ENCODE measurements at places on chromosomes 3 and 15.

DNA sequence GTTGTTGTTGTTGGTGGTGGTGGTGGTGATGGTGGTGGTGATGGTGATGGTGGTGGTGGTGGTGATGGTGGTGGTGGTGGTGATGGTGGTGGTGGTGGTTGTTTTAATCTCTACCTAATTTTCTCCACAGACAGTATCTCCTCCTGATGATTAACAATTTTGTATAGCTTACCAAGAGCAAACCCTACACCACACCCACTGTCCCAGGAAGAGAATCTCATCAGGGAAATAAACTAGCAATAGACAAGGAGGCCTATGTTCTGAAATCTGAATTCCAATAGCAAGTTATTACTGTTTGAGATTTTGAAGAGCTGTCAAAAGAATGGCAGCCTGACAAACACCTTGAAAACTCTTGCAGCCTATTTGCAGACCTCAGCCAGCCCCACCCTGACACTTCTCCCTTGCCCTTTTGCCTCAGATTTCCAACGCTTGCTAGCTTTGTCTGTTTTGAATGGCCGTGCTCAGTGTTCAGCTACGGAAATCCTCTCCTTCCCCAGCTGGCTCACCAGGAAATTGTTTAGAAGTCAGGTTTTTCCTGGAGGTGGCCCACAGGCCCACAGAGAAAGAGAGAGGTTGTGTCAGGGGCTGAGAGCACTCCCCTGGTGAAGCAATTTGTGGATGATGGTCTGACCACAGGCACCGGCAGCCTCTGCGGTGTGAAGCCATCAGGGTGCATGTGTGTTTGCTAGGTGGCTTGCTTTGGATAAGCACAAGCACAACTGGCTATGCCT lies 101.6 kb downstream of the MAGI1 start:
- H3K4me1 ChIP-seq, result no peaks in the 10 kb centered on the region
- no peak for DNase-seq
- no peaks in the 10 kb centered on the region for H3K36me3 ChIP-seq
- no peak overlapping the region for H3K27ac ChIP-seq
- no peaks in the 10 kb centered on the region for H3K27me3 ChIP-seq
- H3K4me3 ChIP-seq, result no peak overlapping the region

GRCh38 chr3:28215407-28215806 lies 26.0 kb upstream of the CMC1 start:
- no peaks in the 10 kb centered on the region for H3K36me3 ChIP-seq
- H3K27me3 ChIP-seq, result no peaks in the 10 kb centered on the region
- H3K4me3 ChIP-seq, result no peak overlapping the region
- no peak overlapping the region for H3K27ac ChIP-seq
- DNase-seq, result no peak

GRCh38 chr3:129131465-129132088 lies 10.0 kb upstream of the RAB43 start:
- DNase-seq, result no peak
- H3K36me3 ChIP-seq, result peaks cover 37% of the 10 kb centered on the region
- H3K4me1 ChIP-seq, result no peaks in the 10 kb centered on the region

DNA sequence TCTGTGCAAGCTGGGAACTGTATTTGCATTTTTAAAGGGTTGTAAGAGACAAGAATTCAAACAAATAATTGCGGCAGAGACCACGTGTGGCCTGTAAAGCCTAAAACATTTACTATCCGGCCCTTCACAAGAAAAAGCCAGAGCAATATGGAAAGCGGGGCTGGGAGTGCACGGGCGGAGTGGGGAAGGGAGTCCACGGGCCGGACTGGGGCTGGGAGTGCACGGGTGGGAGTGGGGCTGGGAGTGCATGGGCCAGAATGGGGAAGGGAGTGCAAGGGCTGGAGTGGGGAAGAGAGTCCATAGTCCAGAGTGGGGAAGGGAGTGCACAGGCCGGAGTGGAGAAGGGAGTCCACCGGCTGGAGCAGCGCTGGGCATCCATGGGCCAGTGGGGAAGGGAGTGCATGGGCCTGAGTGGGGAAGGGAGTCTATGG lies 41.2 kb downstream of the KLF15 start:
- H3K27ac ChIP-seq, result no peak overlapping the region
- no peak overlapping the region for H3K4me3 ChIP-seq
- H3K27me3 ChIP-seq, result no peaks in the 10 kb centered on the region
- no peaks in the 10 kb centered on the region for H3K36me3 ChIP-seq

GRCh38 chr3:78798266-78798832 lies 969.4 kb downstream of the ROBO1 start:
- H3K27me3 ChIP-seq, result no peaks in the 10 kb centered on the region
- H3K36me3 ChIP-seq, result no peaks in the 10 kb centered on the region
- H3K27ac ChIP-seq, result no peak overlapping the region
- H3K4me1 ChIP-seq, result no peaks in the 10 kb centered on the region

GRCh38 chr3:169232863-169233262 lies 430.6 kb downstream of the MECOM start:
- H3K36me3 ChIP-seq, result no peaks in the 10 kb centered on the region
- H3K4me1 ChIP-seq, result peaks cover 8% of the 10 kb centered on the region
- no peak overlapping the region for H3K4me3 ChIP-seq

DNA sequence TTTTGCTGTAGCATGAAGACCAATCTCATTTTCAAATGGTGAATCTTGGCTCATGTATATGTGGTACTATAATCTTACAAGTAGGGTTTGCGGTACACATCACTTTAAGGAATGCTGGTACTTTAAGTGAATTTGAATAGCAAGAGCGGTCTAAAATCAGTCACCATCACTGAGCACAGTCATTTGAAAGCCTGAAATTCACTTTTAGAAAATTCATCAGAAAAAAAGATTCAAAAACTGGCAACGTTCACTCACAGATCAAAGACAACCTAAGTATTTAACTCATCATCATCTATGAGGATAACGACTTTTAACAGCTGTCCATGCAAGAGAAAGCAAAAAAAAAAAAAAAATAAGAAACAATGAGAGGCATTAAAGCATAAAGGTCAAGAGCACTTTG lies 111.6 kb downstream of the FHIT start:
- H3K27ac ChIP-seq, result no peak overlapping the region
- no peaks in the 10 kb centered on the region for H3K4me1 ChIP-seq
- no peak overlapping the region for H3K4me3 ChIP-seq

DNA sequence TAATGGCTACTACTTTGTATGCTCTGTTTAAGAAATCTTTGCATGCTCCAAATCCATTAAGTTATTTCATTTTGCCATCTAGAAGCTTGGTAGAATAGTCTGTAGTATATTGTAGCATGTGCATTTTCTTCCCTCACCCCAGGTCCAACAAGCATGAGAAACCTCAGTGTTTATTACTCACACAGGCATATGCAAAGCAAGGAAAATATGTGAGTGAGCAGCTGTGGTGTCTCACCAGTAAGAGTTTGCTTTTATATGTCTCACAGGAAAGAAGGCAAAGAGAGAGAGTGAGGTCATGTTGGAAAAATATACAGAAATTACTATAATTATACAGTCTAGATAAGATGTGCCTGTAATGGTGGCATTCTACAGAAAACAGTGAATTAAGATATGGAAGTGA lies 312.5 kb downstream of the C3orf38 start:
- no peaks in the 10 kb centered on the region for H3K27me3 ChIP-seq
- H3K4me1 ChIP-seq, result no peaks in the 10 kb centered on the region
- H3K27ac ChIP-seq, result no peak overlapping the region
- DNase-seq, result peak; percentile 47
- H3K36me3 ChIP-seq, result no peaks in the 10 kb centered on the region

- peak; percentile 62 for DNase-seq
- no peaks in the 10 kb centered on the region for H3K36me3 ChIP-seq
- H3K4me3 ChIP-seq, result peak within 1 kb of the TSS; percentile 89
Measured at GRCh38 chr3:183884427-183885296, at the start of gene PARL. PARL (minus strand) TSS chr3:183884880; CDS start chr3:183884846, 34 bp downstream.

DNA sequence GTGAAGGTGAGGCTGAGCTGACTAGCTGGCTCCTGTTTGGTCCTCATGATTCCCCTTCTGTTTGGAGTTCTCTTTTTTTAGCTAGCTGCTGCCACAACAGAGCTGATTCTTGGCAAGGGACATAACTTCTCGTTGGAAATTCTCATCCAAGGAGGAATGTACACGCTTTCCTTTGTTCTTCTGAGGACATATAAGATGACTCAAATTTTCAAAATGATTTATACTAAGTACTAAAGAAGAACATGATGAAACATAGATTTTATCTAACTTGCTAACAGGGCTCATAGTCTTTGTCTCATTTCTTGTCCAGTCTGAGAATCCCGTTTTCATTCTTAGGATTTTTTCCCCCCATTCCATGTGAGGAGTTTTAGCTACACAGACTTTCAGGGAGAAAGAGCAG lies 2.9 kb upstream of the TFG start:
- H3K36me3 ChIP-seq, result no peaks in the 10 kb centered on the region
- H3K4me1 ChIP-seq, result peaks cover 5% of the 10 kb centered on the region
- no peak overlapping the region for H3K4me3 ChIP-seq
- no peak overlapping the region for H3K27ac ChIP-seq

DNA sequence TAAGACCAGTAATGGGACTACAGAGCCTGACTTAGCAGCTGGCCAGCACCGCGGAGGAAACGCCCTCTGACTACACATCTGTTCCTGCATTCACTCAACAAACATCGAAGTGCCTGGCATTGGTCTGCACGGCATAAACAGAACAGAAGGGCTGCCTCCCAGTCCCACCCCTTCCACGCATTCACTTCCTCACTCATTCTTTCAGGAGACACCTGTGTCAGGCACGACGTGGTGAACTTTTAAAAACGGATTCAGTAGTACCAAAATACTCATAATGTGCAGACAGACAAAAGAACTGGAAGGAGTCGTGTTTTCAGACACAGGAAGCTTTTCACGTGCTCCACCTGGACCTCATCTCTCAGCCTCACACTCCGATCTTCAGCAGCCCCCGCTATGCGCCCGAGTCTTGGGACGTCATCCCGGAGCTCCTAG lies 123.3 kb downstream of the XXYLT1 start:
- no peaks in the 10 kb centered on the region for H3K36me3 ChIP-seq
- H3K4me3 ChIP-seq, result no peak overlapping the region
- no peaks in the 10 kb centered on the region for H3K27me3 ChIP-seq
- H3K27ac ChIP-seq, result no peak overlapping the region
- no peak for DNase-seq
- peaks cover 22% of the 10 kb centered on the region for H3K4me1 ChIP-seq

DNA sequence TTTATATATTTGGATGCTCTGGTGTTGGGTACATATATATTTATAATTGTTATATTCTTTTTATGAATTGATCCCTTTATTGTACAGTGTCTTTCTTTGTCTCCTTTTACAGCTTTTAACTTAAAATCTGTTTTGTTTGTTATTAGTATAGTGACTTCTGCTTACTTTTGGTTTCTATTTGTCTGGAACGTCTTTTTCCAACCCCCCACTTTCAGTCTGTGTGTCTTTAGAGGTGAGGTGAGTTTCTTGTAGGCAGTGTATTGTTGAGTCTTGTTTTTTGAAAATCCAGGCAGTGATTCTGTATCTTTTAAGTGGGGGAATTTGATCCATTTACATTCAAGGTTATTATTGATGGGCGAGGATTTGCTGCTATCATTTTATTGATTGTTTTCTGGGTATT lies 62.0 kb downstream of the AP4E1 start:
- H3K36me3 ChIP-seq, result peaks cover 11% of the 10 kb centered on the region
- H3K4me3 ChIP-seq, result no peak overlapping the region
- no peaks in the 10 kb centered on the region for H3K27me3 ChIP-seq
- H3K27ac ChIP-seq, result no peak overlapping the region

All from astrocyte (in vitro differentiated cells and primary cell).